Common myeloid progenitor, CD34-positive (primary cell): ENCODE measurements at places on chromosomes 7 and 10.

- no peak for DNase-seq
These were observed 185.0 kb downstream of the TCERG1L start for GRCh38 chr10:131126321-131127137.

GRCh38 chr7:156499247-156499881 lies 141.2 kb upstream of the RNF32 start:
- no peak for DNase-seq

DNA sequence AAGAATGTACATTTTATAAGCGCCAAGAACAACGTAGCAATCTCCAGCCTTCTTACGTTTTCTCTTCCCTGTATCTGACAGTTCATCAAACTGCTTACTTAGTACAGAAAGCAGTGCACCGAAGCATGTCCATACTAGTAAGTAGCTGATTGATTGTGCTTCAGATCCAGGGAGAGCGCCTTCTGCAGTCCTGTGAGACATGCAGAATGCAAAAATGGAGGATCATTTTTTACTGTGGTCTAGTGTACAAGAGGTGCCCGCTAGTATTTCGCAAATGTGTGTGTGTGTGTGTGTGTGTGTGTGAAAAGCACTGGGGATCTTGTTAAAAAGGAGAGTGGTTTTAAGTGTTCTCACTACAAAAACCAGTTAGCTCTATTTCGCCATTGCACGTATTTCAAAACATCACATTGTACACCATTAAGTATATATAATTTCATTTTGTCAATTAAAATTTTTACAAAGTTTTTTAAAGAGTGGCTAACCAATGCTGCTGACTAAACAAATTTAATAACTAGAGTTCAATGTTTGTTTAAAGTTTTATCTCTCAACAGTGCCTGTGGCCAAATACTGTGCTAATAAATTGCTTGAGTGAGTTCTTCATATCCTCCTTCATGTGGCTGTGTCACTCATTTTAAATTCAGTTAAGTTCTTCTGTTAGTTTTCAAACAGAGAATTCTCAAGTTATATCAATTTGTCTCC lies 99.6 kb downstream of the ZMYND11 start:
- DNase-seq, result no peak

- no peak for DNase-seq
These were observed 111.7 kb upstream of the BMPER start for GRCh38 chr7:33793616-33794015.

DNA sequence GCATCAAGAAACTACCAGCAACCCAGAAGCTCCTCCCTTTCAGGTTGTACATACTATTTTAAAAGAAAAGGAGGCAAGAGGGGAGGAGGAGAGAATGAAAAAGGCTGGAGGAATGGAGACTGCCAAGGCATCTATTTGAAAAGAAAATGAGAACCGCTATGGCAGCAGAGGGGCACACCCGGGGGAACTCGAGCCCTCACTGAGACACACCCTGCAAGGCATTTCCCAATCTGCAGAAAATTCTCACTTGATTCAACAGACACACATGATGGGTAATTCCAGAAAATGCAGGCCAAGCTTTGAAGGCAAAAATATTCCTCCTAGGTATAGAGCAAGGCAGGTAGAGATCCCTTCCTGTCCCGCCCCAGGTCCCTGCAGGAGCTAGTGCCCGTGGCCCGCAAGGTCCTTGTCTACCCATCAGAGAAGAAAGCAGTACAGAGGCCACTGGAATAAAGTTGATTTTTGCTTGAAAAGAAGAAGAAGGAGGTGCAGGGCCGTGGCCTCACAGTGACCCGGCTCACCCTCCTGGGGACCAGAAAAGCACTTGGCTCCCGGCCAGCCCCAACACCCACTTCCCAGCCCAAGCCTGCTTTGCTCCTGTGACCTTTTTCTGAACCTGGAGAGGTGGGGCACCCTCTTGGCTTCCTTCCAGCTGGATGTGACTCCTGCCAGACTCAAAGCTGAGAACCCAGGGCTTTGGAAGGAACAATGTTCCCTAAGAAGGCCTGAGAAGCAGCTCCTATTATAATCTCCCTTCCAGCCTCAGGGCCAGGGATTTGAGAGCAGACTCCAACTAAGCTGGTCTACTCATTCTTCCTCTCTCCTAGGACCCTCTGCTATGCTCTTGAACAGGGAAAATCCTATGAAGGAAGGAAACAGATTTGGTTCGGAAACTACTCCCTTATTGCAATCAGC lies 6.2 kb upstream of the PIK3CG start:
- DNase-seq, result peak; percentile 71

GRCh38 chr7:91750091-91750490 lies 130.4 kb downstream of the MTERF1 start:
- no peak for DNase-seq

DNA sequence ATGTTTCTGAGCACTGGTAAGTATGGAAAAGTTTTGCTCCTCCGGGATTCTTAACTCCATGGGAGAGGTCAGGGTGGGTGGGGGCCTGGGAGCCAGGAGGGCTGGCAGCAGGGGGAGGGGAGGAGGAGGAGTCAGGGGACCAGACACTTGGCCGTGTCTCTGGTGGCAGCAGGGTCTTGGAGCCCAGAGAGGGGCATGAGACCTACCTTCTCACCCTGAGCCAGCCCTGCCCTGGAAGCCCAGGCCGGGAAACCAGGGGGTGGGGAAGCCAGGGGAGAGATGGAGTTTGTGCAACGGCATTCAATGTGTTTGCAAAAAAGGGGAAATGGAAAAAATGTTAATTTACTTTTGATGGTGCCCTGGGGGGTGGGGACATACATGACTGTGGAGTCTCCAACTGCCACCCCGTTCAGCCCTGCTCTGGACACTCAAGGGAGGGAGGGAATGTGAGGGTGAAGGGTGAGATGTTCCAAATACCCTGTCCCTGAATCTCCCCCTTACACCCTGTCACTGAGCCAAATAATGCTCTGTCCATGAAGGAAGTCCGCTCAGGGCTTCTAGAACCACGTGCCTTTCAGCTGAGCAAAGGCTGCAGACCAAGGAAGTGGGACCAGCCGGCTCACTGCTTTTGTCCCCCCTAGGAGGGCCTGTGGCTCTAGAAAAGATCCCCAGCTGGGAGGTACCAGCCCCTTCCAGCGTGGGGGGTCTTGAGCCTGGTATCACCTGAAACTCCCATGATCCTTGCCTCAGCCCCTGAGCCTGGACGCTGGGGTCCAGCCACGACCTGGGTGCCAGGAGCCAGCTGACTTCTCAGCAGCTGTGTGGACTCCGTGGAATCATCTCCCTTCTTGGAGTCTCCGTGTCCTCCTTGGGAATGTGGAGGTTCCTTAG lies 48.3 kb downstream of the TMEM270 start:
- peak; percentile 86 for DNase-seq

GRCh38 chr10:120327675-120328074 lies 129.4 kb upstream of the PLPP4 start:
- no peak for DNase-seq
